ENCODE measurements at places on chromosomes 16 and 17.

DNA sequence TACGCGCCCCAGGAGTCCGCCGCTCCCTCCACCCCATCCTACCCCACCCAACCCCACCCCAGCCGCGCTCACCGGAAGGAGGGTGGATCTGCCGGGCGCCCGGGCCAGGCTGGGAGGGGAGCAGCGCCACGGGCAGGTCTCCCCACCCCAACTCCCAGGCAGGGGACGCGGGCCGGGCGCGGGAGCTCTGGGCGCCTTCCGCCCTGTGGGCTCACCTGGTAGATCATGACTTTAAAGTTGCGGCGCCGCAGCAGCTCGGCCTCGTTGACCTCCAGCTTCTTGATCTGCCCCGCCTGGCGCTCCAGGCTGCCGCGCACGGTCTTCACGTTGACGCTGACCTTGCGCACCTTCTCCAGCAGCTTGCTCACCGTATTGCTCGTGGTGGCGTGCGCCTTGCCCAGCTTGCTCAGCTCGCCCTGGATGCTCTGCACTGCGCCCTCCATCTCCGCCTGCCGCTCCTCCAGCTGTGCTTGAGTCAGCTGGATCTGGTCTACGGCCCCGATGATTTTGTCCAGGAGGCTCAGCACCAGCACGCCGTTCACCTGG, 571 bp downstream of the CAVIN1 start:
- peak; percentile 58 for DNase-seq

GRCh38 chr16:20740007-20740883, 1.4 kb downstream of the THUMPD1 start:
- DNase-seq = no peak

- no peak for DNase-seq
These were observed 391.4 kb downstream of the NPIPA8 start for GRCh38 chr16:17945080-17945601.

DNA sequence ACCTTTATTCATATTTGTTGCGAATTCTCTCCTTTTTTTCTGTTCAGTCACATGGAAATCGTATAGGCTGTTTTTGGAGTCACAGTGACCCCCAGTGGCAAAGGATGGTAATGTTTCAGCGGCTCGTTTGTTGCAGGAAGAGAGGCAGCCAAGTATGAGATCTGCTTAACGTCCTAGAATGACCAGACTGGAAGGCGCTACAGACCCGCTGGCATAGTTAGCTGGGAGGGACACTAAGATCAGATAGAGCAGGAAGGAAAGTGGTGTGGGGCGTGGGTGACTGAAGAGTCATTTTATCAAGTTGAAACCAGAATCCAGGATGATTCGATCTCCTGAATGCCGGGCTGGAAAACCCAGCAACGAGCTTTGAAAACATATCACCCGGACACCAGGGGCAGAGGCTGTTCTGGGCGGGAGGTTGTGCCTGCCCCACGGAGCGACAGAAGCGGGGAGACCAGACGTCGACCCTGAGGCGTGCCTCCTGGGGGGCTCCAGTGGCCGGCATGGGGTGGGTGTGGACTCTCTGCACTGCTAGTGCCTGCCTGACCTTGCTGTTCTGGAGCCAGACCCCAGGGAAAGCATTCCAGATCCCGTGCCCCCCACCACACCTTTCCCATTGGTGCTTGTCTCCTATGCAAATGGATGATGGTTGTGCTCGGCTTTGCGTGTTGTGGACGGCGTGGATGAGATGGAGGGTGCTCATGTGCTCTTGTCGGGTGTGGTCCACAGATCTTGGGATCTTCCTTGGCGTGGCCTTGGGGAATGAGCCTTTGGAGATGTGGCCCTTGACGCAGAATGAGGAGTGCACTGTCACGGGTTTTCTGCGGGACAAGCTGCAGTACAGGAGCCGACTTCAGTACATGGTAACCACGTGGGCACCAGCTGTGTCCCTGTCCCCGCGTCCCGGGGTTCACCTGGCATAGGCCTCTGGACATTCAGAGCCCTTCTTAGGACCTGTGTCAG, 7.7 kb downstream of the IL34 start:
- peak; percentile 92 for DNase-seq

GRCh38 chr16:4979736-4980660, 21.9 kb downstream of the SEC14L5 start:
- DNase-seq = no peak

- DNase-seq = no peak
These were observed 331.4 kb upstream of the WSB1 start for GRCh38 chr17:26962255-26963162.

GRCh38 chr16:24418733-24419132, 120.6 kb upstream of the RBBP6 start:
- DNase-seq = no peak
